ENCODE measurements at places on chromosomes 5 and 9.

GRCh38 chr5:92559781-92560180, 1021.2 kb downstream of the NR2F1-AS1 start:
- DNase-seq = peak; percentile 6

- DNase-seq = no peak
Observed at GRCh38 chr9:1404940-1405339, 354.8 kb downstream of the DMRT2 start.

DNA sequence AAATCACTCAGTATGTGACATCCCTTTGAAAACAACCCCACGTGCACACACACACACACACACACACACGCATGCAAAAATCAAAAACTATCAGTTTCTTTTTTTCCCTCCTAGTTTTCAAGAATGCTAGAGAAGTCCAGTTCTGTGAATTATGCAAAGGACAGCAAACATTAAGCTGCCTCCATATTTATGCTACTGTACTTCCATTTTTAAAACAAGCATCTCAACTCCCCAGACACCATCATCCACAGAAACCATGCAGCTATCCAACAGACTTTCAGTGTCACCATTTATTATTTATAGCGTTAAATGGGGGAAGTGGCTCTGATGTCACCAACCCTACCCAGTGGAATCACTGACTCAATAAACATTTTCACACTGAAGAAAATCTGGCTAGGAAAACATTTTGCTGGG, 1.6 kb downstream of the FBXW11 start:
- DNase-seq = no peak

DNA sequence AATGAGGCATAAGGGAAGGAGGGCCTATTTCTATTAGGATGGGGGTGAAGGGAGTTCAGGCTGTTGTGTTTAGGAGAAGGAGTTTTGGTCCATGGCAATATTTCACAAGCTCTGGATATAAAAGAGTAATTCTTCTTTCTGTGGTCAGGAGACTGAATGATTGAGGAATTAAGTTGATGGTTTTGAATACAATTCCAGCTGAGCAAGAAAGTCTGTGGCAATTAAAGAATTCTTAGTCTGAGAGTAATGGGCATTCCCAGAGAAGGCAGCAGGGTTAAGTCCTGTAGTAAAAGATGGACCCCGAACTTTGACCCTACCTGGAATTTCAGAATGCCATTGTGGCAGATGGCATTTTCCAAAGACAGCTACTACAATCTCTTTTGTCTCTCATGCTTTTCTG, 202.6 kb downstream of the TLE4 start:
- no peak for DNase-seq

GRCh38 chr5:154345255-154345952, 100.4 kb upstream of the SAP30L start:
- no peak for DNase-seq

- DNase-seq = no peak
Observed at GRCh38 chr5:149406203-149406978, 27.3 kb upstream of the IL17B start.

DNA sequence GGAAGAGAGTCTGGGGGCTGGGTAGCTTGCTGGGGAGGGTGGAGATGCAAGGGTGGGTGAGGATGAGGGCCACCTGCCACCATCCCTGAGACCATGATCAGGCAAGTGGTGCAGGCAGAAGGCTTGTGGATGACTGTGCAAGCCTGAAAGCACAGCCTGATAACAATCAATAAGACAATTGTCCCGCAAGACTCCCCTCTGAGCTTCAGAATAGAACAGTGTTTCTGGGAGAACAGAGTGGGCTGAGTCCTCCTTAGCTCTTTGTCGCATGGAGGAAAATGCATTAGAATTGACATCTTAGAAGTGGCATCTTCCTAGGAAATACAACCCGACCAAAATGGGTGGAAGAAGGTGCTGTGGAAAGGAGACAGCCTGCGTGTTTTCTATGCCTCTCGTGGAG, 6.6 kb downstream of the GADD45G start:
- no peak for DNase-seq

GRCh38 chr5:134878403-134878802, 4.2 kb downstream of the TXNDC15 start:
- DNase-seq = no peak

DNA sequence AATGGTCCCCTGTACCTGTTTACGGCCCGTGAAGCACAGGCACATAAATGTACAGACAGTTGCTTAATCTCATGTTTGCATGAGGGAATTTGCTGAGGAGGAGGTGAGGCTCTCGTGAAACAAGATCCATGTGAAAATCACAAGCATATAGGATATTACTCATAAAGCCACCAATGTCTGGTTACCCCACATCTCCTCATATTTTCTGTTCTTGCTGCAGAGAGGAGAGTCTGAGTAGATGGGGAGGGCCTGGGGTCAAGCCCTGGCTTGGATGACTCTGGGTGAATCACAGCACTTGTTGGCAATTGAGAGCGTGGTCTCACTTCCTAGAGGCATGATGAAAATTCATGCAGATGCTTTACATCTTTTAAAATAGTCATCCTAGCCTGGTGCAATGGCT, 975 bp downstream of the AGXT2 start:
- no peak for DNase-seq

- DNase-seq = peak; percentile 24
Observed at GRCh38 chr5:30099634-30100033, 1093.9 kb upstream of the CDH6 start.
